Fibroblast of upper back skin (primary cell): ENCODE measurements at places on chromosomes 7 and 10.

DNA sequence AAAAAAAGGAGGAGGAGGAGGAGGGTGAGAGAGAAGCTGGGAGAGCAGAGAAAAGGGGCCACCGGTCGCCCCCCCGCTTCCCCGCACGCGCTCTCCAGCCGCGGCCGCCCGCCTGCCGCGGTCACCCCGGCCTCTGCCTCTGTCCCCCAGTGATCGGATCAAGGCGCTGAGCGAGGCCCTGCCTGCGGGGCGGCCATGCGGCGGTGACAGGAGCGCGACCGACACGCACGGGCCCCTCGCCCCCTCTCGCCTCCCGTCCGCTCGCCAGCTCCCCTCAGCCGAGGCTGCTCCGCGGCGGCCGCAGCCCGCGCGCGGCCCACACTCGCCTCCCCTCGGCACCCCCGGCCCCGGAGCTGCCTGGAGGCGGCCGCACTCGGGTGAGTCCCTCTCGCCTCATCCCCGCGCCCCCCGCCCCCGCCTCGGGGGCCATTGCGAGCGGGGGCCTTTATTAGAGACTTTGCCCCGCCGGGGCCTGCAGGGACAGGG is at the start of gene GTF2I:
Gene GTF2I, plus strand, starts transcription at position 27 of the 486 bp plus-strand sequence. CDS start 31,411 bp downstream, outside the sequence.
- DNase-seq: no peak

DNA sequence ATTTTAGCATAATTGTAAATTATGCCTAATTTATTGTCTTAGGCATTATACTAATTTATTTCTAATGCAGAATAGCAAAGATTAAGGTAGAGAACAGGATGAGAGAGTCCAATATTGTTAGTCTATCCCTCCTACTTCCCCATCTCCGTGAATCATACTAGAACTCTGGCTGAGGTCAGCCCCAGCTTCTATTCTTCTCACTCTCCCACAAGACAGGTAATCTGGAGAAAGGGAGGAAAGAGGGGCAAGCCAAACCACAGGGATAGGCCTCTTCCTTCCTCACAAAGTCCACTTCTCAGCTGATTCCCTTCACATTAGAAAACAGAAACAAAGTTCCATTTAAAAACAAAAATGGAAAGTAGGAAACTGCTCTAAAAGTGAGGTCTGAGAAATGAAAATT is 117.5 kb upstream of the LAMB4 start:
- DNase-seq: no peak

DNA sequence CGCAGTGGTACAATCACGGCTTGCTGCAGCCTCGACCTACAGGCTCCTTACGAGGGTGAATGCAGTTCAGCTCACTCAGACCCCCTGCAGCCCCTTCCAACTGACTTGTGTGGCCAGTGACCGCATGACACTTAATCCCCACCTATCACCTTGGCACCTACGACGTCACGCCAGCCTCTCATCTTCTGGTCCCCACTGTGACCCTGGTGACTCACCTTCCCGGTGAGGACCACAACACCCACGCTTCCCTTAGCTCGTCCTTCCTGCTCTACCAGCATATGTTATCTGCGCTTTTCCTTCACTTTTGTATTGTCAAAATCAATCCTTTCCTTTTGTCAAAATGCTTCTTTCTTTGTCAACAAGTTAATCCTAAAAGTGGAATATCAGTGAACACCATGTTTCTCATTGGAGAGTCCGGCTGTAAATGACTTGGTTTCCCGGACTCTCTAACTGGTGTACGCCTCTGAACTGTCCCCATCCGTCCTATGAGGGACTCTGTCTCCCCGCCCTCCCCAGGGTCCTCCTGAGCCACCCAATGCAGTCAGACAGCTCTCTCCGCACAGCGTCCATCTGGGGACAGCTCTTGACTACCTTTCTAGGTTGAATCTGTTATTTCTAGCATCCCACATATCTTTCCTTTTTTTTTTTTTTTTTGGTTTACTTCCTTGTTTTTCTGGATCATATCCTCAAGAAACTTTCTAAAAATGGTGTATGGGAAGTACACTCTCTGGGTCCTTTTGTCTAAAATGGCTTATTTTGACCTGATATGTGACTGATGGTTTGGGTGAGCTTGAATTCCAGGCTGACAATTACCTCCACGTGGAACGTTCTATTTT is 37.3 kb downstream of the CFAP46 start:
- no peak for DNase-seq

GRCh38 chr10:51312817-51313216 is 238.5 kb downstream of the PRKG1 start:
- DNase-seq: no peak
